ENCODE measurements at places on chromosomes 16 and 17.

- DNase-seq: peak; percentile 44
These were observed 19.1 kb downstream of the OSBPL7 start for GRCh38 chr17:47802341-47803022.

DNA sequence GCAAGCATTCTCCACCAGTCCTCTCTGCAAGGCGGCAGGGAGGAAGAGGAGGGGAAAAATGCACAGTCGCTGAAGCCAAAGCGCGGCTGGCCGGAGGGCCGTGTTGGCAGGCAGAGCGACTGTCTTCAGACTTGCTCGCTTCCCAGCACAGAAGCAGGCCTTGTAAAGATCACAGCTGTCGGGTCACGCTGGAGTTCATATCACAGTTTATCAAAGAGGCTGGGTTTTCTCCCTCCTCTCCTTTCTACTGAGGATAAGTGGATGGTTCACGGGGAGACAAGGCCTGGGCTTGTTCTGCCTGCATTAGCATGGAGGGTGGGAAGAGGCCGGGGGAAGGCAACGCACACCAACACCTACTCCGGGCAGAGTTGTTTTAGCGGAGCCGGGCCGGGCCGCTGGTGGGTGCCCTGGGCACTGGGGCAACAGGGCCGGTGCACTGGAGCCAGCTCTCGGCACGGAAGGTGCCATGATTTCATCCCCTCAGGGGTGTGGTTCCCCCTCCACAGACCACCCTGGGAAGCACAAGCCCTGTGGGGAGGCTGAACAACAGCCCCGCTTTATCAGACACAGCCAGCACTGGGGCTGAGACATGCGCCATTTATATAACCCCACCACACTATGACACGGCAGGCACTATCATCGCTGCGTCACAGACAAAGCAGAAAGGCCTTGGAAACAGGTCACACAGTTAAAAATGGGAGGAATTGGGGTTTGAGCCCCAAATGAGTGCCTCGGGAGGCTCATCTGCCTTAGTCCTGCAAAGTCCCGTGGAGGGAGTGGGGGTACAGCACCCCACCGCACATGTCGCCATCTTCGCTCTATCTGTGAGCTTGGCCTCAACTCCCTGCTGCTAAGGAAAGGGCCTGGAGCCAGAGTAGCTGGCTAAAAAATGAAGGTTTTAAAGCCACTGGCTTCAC lies 40.3 kb upstream of the MTSS2 start:
- no peak for DNase-seq

GRCh38 chr17:48542114-48542656 lies 2.7 kb downstream of the HOXB2 start:
- no peak for DNase-seq

DNA sequence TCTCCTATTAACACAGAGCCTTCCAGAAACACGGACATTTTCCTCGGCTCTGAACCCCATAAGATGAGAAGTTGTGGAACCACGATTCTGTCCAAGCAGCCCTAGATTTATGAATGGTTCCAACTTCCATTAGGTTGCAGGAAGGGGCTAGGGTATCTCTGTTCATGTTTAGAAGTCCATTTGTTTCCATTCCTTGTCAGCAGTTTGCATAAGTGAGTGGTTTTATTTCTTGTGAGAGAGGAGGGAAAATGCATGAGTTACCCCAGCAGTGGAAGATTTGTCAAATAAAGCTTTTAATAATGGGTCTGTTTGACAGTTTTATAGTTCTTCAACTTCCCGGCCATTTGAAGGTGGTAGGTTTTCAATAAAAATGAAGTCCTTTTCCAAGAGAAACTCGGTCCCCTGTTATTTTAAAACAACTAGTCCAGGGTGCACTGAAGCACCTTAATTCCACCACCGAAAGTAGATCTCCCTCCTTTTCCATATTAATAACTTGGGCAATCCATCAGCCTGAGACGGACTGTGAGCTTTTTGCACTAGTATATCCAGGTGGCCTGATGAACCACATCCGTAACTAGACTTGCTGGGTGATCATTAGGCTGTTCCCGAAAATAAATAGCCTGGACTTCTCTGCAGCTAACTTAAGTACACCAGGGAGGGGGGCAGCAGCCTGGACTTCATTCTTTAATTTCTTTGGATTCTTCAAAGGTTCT lies 181.3 kb downstream of the TMEM114 start:
- DNase-seq: no peak

- DNase-seq: no peak
These were observed 88.8 kb upstream of the TNRC6C start for GRCh38 chr17:77869665-77870132.

GRCh38 chr16:2054543-2055245 lies 6.9 kb downstream of the TSC2 start:
- DNase-seq: no peak
